ENCODE measurements at places on chromosomes 12 and 14.

DNA sequence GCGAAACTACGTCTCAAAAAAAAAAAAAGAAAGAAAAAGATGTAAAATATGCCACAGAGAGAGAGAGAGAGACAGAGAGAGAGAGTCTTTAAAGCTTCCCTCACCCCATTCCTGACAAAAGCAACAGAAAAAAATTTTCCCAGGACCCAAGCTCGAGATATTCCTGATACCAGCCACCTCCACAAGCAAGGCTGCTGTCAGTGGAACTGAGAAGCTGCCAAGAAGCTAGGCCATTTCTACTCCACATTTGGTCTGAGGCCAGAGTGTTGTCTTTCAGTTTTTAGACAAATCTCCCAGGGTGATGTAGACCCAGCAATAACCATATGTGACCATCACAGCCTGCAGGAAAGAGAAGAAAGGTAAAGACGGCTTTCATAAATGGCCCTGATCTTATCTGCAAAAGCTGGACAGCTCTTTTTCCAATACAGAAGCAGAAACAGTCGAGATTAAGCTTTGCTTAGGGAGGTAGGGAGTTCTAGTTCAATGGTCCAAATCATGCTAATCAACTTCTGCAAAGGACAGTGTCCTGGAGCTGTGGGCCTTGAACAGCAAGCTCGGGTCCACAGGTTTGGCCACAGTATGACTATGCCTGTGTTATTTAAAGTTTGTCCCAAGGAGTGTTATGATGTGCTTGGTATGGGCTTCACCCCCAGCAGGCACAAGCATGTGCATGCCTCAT lies 130.3 kb upstream of the NUDT4 start:
- no peak for DNase-seq

GRCh38 chr12:123657211-123657610 lies 13.7 kb upstream of the TCTN2 start:
- no peak for DNase-seq

DNA sequence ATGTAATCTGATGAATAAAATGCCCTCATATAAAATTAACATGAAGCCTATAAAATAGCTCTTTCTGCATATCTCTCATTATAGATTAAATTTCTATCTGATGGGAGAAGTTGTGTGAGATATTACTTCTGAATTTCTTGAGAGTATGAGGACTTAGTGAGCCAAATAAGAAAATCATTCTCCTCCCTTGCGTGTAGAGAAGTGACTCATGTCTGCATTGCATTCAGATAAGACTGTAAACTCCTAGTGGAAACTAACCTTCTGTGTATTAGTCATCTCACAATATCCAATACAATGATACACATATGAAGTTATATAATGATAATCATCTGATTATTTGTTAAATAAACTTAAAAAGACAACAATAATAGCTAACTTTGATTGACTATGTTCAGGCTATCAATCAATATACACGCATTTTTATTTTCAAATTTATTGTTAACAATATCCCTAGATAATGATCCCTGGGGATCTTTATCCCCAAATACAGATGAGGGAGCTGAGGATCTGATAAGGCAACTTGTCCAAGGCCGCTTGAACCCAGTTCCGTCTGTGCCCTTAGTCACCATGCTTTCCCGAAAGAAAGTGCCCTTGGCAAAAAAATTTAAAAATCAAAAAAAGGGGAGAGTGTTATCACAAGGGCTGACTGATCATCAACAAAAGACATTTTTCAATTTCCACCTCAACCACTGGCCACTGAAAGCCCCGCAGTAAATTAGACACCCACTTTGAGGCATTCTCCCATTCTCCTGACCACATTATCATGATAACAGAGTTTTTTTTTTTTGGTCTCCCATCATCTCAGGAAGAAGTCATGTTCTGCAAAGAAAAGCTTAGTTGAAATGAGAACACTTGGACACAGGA lies 189.2 kb upstream of the RASSF8 start:
- DNase-seq = no peak

DNA sequence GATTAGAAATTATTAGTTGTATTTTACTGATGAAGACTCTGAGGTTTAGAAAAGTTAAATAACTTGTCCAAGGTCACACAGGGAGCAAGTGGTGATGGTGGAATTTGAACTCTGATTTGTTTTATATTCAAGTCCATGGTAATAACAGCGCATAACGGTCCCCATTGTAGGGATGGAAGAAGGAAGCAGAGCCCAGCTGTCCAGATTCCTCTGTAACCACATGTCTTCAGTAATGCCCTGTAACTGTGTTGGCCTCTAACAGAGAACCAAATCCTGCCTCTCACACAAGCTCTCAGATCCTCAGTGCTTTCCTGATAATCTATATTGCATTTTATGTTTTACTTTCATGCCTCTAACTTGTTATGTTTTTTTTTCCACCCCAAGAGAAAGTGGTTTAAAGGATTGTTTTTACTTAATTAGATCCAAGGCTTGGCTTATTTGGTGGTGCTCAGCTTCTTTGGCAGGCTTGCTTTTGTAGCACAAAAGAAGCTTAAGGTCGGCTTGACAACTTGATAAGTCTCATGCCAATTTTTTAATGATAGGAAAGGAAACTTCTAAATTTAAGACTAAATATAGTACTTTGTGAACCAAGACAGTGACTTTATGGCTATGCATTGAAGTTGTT lies 105.1 kb upstream of the SEL1L start:
- no peak for DNase-seq

GRCh38 chr12:87671757-87672156 lies 357.4 kb downstream of the C12orf50 start:
- DNase-seq = no peak

- no peak for DNase-seq
Observed at GRCh38 chr12:5022025-5022424, 21.7 kb upstream of the KCNA5 start.

DNA sequence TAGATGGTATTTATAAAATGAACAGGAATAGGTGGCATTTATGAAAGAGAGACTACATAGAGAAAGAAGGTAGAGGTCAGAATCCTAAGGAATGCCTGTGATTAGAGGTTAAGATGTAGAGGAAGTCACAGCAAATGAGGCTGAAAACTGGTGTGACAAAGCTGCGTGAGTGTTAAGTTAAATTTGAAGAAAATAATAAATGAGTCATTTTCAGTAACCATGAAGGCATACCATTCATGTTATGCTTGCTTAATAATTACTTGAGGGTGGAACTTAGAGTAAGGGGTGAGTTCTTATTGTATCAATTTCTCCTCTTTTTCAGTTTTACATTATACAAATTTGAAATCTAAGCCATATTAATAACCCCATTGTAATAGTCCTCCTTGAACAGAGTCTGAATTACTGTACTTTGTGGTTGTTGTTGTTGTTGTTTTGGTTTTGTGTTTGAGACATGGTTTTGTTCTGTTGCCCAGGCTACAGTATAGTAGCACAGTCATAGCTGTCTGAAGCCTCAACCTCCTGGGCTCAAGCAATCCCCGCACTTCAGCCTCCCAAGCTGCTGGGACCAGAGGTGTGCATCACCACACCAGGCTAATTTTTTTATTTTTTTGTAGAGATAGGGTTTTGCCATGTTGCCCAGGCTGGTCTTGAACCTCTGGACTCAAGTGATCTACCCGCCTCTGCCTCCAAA lies 761.5 kb downstream of the GALC start:
- no peak for DNase-seq

DNA sequence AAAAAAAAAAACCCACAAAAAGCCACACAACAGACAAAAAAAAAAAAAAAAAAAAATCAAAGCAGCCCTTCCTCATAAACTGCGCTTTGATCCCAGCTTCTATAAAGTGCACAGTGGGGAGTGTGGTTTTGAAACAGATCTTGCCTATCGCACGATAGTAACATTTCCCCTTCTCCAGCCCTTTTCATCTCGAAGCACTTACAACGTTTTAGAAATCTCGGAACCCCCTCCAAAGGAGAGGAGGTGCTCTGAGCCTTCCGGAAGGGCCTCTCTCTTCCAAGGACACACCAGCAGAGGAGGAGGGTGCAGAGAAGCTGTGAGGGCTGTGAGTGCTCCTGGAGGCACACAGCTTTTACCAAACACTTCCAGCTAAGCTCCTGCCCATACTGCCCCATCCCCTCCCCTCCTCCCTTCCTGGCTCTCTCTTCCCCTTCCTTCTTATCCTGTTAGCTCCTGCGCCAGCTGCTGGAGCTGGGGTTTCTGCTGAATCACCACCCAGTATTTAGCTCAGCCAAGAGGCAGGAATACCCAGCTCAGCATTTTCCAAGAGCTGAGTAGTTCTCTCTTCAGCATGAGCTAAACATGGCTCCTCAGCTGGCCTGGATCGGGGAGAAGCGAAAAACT lies 28.4 kb downstream of the SLC7A8 start:
- DNase-seq = no peak

DNA sequence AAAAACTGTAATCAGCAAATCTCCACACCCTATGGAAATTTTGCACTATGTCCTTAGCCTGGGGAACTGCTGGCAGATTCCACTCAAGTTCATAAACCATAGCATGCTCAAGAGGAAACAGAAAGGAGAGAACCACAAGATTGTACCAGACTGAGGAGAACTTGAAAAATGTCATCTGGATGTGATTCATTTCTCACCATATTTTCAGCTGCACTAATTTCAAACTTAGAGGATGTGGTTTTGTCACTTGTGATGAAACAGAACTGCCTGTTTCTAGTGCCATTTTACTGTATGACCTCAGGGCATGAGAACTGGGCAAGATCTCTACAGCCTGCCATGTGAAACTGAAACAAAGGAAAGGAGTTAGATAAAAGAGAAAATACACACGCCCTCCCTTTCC lies 1493.1 kb upstream of the FLRT2 start:
- DNase-seq = peak; percentile 19

- no peak for DNase-seq
Observed at GRCh38 chr12:57729321-57729844, 9.2 kb downstream of the AGAP2 start.

DNA sequence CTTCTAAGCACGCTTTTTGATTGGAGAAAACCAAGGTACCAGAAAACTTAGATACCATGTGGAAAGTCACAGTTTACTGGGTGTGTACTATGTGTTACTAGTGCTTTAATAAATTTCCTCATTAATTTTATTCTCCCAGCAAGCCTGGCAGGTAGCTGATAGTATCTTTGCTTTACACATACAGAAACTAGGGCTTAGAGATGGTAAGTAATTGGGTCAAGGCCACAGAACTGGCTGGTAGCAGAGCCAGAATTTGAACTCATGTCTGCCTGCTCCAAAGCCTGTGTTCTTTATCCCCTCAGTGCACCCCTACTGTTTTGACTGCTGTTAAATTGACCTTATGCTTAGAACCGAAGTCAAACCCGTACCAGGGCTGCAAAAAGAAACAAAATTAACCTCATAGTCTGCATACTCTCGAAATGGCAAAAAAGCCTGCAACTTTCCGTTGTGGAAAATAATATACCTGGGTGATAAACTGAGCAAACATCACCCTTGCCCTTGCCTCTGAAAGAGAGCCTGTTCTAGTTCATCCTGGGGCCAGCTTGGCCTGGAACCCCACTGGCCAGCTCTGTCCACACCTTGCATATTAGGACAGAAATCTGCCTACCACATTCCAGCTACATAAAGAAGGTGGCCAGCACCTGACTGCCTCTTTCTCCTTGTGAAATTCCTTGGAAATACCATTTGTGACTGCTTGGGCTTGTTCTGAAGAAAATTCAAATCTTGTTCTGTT lies 118.9 kb downstream of the ETV6 start:
- DNase-seq = no peak
